ENCODE measurements at places on chromosomes 2 and 18.

GRCh38 chr2:12949406-12949805 lies 232.7 kb downstream of the TRIB2 start:
- DNase-seq, result no peak

GRCh38 chr18:79069717-79070151 lies 540 bp downstream of the ATP9B start:
- no peak for DNase-seq

DNA sequence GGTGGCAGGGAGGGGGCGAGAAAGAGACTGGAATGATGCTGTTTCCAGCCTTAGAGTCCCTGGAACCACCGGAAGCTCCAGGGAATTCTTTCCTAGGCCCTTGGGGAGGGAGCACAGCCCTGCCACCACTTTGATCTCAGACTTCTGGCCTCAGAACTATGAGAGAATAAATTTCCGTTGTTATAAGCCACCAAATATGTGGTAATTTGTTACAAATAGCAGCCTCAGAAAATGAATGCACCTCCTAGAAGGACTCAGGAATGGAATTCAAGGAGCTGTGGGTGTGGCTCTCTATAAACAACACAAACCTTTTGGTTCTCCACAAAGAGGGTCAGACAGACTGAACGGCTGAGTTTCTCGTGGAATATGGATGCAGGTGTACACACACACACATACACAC lies 144.5 kb downstream of the ACKR3 start:
- no peak for DNase-seq

DNA sequence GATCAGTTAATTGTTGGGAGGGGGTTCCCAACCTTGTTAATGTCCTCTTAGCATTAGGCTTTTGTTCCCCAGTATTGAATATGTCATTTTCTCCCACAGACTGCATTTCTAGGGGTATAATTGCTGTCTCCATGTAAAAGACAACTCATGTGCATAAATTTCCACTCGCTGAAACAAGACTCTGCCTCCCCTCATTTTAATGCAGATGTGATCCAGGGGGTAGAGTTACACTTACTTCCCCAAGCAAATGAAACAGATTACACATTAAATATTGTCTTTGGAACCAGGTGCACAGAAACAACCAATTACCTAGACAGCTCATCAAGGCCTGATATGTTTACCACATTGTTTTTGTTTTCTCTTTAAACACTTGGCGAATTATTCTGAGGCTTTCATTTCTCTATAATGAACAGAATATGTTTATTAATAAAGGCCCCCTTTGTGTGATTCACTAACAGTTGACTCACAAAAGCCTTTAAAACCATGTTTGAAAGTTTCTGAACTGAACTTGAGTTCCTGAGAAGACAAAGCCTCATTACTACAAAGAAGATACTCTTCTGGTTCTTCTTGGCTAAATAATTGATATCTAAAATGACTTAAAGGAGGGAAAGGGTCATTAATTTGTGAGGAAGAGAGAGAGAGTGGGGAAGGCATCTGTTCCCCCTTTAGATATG lies 15.0 kb upstream of the ACVR1 start:
- no peak for DNase-seq

DNA sequence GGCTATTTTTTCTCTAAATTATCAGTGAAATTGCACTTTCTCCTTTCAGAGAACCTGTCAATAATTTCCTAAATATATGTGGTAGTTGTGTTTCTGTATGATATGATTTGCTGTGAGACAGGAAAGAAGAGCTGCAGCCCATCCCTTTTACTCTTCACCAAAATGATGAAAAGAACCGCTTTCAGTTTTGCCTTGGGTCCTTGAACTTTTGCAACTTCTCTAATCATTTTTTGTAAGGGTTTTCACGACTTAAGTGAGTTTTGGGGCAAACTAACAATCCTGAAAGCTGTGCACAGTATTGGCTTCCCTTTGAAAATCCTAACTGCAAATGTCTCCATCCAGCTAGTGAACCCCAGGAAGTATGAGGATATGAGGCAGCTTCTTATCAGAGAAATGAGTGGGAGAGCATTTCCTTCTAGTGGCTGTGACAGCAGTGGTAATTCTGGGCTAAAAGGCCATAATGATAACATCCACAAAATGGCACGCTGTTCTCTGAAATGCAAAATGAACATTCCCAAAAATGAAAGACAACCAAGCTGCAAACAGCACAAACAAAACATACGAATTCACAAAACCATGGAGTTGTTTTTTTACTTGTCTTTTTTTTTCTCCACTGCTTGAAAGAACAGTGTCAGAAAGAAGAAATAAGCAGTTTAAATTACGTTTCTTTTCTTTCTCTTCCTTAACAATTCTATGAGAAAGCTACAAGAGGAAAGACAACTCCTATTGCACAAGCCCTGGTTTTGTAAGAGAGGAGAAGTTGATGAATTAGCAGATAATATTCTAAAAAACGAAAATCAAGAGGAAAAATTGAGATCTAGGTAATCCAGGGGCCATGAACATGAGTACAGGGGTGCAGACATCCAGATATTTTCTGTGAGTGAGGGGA lies 1291.6 kb upstream of the ZEB2 start:
- DNase-seq, result no peak

- DNase-seq, result no peak
These were observed 13.4 kb downstream of the ITGA6 start for GRCh38 chr2:172440795-172441194.

- no peak for DNase-seq
These were observed 8.8 kb downstream of the NMUR1 start for GRCh38 chr2:231521443-231521842.

GRCh38 chr2:18304849-18305248 lies 255.6 kb downstream of the RDH14 start:
- DNase-seq, result no peak

DNA sequence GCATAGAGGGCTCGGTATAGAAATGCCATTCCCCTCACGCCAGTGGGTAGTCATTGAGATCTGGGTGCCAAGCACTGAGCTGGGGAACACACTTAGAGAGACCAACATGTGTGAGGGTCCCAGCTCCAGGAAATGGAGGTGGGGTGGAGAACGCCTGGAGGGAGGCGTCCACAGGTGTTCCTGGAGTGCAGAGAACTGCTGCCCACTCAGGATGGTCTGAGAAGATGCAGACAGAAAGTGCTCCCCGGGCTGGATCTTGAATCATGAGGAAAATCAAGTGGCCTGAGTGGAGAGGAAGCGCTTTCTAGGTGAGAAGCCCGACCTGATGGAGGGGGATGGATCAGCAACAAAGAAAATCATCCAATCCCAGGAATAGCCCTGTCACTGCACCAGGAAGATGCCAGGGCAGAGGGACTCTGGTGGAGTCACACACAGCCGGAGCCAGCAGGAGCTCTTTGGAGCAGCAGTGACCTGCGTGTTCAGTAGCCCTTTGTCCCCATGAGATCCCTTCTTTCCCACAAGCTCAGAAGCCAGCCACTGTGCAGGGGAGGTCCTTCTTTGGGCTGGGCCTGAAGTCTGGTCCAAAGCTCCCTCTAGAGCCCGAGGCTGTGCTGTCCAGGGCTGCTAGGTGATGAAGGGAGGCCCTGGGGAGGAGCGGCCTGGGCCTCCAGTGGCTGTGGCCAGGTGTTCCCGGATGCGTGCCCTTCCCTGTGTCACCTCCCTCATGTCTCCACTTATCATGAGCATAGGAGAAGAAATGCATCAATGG lies 112.3 kb downstream of the RNF144A start:
- no peak for DNase-seq

- no peak for DNase-seq
These were observed 54.0 kb downstream of the NAT8 start for GRCh38 chr2:73588177-73588576.

GRCh38 chr2:197515315-197515738 lies 539 bp upstream of the MOB4 start:
- DNase-seq, result no peak
